ENCODE measurements at places on chromosomes 1 and 21.
A peak's percentile ranks its signal among the peaks of the same experiment; 100 is the strongest.

DNA sequence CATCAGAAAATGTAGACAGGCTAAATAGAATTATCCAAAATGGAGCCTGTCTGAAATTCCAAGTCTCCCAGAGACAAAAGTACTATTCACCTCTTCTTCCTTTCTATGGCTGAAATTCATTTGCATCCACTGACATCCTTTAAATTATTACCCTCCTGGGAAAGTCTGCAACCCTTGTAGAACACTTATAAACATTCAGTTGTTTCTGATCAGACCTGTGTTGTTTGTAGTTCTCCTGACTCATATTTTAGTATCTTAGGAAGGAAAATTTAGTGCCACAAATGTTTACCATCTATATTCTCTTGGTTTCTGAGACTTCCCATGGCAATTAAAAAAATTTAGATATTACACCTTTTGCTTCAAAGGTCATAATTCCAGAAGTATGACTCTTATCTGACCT lies 69.6 kb upstream of the C1orf105 start:
- DNase-seq, result no peak

DNA sequence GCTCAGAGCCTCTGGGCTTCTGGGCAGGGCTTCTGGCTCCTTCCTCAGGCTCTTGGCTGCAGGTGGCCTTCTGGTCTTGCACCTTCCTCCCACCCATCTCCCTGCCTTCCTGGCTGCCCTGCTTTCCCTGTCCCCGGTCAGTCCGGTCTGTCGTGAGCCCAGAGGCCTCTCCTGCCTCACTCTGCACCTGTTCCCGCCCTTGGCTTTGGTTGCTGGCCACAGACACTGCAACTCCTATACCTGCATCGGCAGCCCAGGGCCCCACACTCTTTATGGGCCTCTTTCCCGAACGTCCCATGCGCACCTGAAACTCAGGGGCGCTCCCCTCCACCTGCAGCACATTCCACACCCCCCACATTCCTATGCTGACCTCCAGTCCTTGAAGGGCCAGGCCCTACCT lies 7.9 kb downstream of the FBXO2 start:
- DNase-seq, result no peak

DNA sequence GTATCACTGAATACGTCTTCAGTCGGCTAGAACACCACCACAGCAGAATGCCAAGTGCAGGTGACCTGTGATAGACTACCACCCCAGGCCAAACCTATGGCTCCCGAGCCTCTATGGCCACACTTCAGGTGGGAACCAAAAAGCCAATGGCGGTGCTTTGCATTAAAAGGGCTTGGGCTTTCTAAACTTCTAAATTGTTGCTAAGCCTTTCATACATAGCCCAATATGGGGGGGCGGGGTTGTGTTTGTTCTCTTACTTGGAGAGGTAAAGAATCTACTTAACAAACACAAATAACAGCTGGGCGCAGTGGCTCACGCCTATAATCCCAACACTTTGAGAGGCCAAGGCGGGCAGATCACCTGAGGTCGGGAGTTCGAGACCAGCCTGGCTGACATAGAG lies 19.7 kb downstream of the USP48 start:
- no peak for DNase-seq

- DNase-seq, result no peak
Measured at GRCh38 chr21:46171996-46172862, 12.0 kb downstream of the SPATC1L start.

- DNase-seq, result no peak
Measured at GRCh38 chr1:156073740-156074139, 8.5 kb downstream of the MEX3A start.

- peak; percentile 61 for DNase-seq
Measured at GRCh38 chr1:1441002-1441888, 5.8 kb downstream of the VWA1 start.

- no peak for DNase-seq
Measured at GRCh38 chr1:78619032-78619431, 1.2 kb upstream of the IFI44L start.

DNA sequence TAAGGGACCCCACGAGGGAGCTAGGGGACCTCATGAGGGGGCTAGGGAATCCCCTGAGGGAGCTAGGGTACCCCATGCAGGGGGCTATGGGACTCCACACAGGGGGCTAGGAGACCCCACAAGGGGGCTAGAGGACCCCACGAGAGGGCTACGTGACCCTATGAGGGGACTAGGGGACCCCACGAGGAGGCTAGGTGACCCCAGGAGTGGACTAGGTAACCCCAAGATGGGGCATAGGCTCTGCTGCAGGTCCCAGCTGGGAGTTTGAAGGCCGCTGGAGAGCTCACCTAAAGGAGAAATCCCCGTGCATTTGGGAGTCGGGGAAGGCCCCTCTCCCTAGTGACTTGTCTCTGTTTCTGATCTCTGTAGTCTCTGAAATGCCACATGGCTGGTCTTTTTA lies 50.0 kb upstream of the DMRTB1 start:
- DNase-seq, result no peak

- DNase-seq, result no peak
Measured at GRCh38 chr1:33348676-33349080, 27.8 kb upstream of the A3GALT2 start.

DNA sequence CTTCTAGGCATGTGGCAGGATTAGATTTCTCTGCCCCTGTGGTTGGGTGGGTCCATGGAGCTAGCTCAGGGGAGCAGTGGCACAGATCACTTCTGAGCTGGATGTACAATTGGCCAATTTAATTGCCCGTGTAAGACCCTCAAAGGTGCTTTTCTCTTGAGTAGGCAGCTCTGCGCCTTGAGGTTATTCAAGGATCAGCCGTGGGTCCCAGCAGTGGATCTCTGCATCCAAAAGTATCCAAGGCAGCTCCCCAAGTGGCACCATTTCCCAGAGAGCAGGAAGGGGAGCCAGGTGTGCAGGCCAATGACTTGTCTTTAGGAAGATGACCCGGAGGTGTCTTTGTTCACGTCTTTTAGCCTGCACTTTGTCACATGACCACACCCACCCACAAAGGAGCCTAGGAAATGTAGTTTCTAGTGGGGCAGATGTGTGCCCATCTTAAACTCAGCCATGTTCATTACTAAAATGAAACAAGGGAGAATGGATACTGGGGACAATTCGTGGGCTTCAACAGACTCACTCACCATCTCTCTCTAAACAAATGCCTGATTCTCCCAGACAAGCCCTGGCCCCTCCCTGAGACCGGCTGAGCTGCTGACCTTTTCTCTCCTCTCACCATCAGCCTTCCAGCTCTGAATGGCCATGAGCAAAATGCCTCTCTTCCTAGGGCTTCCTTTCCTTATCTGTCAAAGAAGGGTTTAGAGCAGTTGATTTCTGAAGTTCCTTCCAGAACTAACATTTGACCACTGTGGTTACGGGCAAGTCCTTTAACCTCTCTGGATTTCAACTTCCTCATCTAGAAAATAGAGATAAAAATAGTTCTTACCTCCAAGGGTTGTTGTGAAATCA lies 41.4 kb upstream of the TENT5C start:
- peak; percentile 67 for DNase-seq

- no peak for DNase-seq
Measured at GRCh38 chr21:45280178-45280821, 7.4 kb downstream of the POFUT2 start.

DNA sequence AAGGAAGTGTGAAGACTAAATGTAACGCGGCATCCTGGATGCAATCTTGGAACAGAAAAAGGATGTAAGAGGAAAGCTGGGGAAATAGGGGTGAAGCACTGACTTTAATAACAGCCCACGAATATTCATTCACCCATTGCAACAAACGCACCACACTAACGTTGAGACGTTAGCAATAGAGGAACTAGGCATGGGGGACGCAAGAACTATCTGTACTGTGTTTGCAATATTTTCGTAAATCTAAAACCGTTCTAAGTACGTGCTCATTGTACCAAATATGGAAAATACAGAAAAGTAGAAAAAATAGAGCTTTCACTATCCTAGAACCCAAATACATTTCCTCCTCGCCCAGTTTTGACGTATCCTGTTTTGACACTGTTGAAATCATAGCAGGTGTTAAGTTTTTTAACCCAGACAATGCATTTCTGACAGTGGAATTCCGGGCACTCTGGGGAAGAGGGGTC lies 3.9 kb downstream of the LAPTM5 start:
- DNase-seq, result no peak

GRCh38 chr1:227185291-227185690 lies 133.0 kb downstream of the CDC42BPA start:
- no peak for DNase-seq

- DNase-seq, result peak; percentile 47
Measured at GRCh38 chr1:167297222-167298214, 76.8 kb downstream of the POU2F1 start.

DNA sequence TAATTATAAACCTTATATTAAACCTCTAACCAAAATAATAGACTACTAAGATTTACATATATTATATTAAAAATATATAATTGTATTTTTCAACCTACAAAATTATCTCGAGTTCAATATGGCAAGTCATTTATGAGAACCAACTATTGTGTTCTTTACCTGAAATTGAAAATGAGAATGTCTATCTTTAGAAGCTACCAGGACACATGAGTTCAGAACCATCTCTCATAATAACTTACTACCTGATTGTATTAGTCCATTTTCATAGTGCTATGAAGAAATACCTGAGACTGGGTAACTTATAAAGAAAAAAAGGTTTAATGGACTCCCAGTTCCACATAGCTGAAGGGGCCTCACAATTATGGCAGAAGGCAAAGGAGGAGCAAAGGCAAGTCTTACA lies 6.8 kb downstream of the HAO2 start:
- DNase-seq, result no peak

DNA sequence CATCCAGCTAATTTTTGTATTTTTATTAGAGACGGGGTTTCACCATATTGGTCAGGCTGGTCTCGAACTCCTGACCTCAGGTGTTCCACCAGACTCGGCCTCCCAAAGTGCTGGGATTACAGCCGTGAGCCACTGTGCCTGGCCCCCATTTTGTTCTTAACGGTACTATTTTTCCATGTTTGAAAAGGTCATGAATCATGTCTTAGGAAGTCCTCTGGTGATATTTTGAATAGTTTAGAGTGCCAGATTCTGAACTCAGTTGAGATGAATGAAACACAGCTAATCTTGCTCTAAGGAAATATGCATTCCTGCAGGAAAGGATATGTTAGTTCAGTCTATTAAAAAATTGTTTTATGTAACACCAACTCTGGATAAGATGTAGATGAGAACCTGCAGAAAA lies 62.6 kb upstream of the ATP2B4 start:
- no peak for DNase-seq

DNA sequence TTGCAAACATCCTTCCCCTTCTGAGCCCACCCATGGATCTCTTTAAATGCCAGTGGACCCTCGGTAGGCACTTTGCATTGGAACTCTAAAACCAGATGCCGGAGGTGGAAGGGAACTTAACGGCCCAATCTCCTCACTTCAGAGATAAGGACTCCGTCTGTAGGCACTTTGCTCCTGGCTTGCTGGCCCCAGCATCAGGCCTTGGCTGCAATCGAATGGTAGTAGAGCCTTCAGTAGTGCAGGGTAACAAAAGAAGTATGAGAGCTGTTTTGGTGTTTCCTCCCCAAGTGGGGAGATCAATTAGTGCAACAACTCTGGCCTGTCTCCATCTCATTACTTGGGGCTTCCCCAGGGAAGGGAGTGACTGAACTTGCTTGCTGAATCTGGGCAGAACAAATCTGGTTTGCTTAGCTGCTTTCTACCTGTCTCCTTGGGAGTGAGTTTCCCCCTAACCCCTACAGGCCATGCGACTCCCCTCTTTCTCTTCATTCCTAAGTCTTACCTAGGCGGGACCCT lies 70.8 kb downstream of the TENT5C start:
- no peak for DNase-seq

DNA sequence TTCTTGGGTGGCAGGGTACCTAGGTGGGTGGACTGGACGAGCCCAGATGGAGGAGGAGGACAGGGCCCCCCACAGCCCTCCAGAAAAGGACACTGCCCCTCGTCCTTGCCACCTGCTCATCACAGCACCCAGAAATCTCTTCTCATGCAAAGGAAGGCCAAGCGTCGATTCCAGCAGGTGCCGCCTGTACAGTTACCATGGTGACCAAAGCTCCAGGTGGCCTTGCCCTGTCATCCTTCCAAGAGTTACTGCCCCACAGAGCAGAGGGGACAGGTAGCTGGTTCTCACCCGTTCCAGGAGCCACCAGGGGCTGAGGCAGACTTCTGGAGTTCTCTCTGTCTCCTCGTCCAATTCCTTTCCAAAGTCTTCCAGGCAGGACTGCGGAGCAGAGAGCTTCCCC lies 119.9 kb upstream of the VAMP3 start:
- no peak for DNase-seq

DNA sequence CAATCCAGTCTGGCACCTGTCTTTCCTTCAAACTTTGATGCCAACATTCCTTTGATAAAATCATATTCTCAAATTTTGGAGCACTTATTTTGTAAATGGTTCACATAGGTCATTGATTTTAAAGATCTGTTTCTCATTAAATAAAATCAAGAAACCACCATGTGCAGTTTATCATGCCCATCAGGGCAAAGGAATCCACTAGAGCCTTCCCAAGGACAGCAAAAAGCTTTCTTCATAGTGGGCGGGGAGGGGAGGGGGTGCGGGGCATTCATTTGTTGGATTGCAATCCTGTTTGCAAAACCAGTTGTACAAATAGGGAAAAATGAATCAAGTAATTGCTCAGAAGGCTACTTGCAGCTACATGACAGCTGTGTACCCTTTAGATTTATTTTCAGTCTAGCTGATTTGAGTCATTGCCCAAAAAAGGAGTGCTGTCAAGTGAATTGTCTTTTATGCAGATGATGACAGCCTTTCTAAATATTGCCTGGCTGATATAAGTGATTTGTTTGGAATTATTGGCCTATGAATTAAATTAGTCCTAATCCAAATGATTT lies 23.0 kb downstream of the LRRC8B start:
- no peak for DNase-seq

DNA sequence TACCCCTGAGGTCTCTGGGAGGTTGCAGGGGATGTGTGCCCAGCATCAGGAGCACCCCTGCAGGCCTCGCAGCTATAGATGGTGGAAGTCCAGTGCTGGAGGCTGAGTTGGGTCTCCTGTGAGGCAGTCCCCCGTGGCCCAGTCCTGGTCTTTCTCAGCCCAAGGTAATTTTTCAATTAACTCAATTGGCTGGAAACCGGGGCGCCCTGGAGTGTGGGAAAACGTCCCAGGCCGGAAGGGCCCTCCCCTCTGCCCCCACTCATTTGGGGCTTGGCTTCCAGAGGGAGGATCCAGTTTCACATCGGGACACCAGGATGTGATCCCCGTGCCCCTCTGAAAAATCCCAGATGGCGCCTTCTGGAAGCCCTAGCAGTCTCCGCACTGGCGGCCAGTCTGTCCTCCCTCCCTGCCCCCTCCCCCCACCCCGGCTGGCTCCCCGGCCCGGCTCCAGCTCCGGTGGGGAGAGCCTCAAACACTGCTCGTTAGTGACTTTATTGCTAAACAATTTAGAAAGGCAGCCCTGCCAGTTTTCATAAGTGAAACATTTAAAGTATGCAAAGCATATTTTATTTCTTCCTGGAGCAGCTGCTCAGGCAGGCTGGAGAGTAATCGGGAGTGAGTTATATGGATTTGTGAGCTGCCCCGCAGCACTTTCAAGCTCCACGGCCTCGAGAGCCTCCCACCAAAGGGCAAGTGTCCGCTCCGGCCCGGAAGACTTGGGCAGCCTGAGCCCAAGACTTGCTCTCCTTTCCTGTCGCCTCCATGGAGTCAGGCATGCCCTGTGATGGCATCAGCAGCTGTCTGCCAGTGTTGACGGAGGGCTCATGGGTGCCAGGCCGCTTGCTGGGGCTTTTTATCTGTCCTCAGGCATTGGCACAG lies 208.2 kb upstream of the TMEM51 start:
- DNase-seq, result no peak

All from KBM-7 (cell line).